ENCODE measurements at places on chromosomes 6 and 20.

- no peak for DNase-seq
Measured at GRCh38 chr6:134288538-134289203, 29.2 kb downstream of the SGK1 start.

DNA sequence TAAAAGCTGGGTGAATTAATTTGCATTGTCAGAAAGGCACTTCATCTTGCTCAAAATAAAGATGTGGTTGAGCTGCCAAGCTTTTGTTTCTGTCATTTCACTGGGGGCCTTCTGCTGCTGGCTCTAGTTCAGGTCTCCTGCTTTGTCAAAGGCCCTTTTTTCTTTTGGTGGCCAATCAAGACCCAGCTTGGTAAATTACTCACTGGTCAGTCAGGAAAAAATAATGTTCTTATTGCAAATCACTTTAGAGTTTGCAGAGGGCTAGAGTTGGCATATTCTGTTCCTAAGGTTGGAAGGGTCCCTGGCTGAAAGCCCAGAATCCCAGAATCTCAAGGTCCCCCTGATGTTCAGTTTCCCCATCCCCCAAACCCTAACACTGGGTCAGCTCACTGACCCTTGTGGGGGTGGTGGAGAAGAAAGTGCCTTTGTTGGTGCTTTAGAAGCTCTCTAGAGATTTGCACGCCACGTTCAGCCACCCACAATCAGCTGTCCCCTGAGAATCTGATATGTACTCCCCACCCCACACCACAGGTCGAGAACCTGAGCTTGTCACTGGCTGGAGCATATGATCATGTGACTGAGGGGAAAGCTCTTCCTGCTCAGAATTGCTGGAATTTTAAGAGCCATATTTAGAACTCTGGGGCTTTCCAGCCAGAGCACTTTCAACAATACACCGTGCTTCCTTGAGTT lies 21.7 kb upstream of the BNIP5 start:
- DNase-seq, result no peak

- DNase-seq, result no peak
Measured at GRCh38 chr6:134034961-134035822, 17.2 kb downstream of the SLC2A12 start.

- no peak for DNase-seq
Measured at GRCh38 chr6:11264100-11264499, 31.6 kb upstream of the NEDD9 start.

DNA sequence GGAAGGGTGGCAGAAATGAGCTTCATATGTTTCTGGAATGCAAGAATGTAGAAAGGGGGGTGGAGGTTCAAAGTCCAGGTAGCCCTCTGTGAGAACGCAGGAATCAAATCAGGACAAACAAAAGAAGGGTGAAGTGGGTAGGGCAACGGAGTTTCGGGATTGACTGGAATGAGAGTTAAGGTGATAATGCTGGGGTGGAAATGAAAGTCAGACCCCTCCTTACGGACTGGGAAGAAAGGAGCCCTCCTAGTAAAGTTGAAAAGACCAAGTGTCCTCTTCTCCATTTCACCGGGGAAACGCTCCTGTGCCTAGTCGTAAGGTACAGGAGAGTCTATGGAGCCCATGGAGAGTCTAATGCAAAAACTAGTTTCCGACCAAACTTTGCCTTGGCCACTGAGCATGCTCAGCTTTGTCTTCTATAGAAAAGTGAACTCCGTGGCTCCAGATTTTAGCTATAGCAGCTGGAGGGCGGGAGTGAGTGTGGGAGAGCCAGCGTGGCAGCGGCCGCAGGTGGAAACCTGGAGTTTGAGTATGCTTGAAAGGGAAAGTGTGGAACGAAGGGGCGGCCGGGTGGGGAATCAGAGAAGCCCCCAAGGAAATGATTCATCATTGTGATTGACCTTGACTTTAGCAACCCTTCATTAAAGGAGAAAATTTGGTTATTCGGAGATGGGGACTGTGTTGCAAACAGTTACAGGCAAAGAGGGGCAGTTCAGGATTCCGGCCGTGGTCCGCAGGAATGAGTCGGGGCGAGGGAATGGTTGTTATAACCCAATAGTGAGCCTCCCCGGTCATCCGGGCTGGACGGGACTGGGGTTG lies 1.3 kb upstream of the LRRC1 start:
- peak; percentile 70 for DNase-seq

DNA sequence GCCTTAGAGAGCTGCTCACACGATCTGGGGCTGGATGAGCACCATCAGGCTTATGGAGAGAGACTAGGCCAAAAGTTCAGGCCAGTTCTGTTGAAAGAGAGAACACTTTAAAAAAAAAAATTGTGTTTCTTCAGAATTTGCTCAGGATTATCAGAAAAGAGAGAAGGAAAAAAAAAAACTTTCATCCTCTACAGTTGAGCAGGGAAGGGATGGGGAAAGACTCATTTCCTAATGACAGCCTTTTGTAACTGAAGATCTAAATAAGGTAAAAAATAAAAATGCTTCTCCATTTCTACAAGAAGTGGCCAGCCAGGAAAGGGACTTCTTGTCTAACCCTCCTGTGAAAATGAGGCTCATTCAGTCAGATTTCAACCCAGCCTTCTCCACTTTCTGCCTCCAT lies 134.8 kb downstream of the LY86 start:
- no peak for DNase-seq

DNA sequence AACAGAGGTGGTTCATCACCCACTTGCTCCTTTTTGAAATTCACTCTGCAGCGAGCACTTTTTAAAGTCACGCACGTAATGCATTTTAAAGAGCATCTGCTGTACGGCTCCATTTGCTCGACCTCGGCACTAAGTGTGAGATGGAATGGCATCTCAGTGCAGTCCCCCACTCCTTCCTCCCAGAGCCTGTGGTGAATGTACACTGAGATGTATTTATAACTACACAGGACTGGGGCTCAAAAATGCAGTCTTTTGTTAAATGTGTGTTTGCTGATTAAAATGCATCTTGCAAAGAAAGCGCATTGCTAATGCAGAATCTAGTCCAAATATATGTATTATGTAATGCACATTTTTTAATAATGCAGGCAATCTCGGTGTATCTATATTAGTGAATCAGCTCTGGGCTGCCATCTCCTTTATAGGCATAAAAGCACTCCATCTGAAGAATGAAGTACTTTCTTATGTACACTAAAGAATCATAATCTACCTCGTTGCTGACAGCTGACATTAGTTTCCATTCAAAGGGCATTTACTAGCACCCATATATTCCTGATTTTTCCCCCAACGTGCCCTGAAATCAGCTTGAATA lies 14.0 kb downstream of the GNAS-AS1 start:
- DNase-seq, result no peak

GRCh38 chr6:90202156-90202555 lies 94.5 kb downstream of the BACH2 start:
- no peak for DNase-seq

DNA sequence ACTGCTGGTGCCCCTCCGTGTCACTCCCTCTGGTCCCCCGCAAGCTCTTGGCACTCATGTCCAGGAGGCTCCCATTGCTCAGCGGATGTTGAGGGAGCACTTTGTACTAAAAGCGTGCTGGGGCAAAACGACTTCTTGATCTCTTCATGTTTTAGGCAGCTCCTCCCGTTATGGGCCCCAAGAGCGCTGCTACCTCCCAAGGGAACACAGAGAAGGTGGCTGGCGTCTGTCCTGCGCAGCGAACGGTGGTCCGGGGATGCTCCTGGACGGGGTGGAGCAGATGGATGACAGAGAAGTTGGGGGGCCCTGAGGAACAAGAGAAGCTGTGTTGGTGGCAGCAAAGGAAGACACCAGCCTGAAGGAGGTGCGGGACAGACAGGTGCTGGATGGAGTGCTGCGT lies 99.8 kb downstream of the TMEM242 start:
- no peak for DNase-seq

GRCh38 chr20:53676519-53676822 lies 82.8 kb upstream of the ZNF217 start:
- DNase-seq, result no peak

DNA sequence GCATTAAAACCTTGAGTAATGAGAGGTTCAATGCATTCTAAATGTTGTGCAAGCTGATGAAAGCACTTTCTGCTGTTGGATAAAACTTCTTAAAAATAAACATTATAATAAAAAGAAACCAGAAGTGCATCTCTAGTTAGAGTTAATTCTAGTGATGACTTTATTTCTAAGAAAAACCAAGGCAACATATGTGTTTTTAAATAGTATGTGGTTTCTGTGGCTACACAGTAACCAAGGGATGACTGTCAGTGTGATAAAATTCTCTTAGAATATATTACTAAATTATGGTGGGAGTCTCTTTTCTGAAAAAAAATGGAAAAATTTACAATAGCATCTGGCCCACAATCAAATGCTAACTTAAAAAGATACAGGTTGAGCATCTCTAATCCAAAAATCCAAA lies 117.0 kb downstream of the ME1 start:
- no peak for DNase-seq

- DNase-seq, result no peak
Measured at GRCh38 chr6:48766349-48766748, 655.4 kb upstream of the PTCHD4 start.
